ENCODE measurements at places on chromosomes 11 and 22.

- no peak for DNase-seq
These were observed 801.7 kb downstream of the BRD1 start for GRCh38 chr22:49025791-49026493.

- no peak for DNase-seq
These were observed 19.8 kb downstream of the EIF1AD start for GRCh38 chr11:65981972-65982823.

- no peak for DNase-seq
These were observed 115.2 kb upstream of the IGLL5 start for GRCh38 chr22:22772396-22772795.

DNA sequence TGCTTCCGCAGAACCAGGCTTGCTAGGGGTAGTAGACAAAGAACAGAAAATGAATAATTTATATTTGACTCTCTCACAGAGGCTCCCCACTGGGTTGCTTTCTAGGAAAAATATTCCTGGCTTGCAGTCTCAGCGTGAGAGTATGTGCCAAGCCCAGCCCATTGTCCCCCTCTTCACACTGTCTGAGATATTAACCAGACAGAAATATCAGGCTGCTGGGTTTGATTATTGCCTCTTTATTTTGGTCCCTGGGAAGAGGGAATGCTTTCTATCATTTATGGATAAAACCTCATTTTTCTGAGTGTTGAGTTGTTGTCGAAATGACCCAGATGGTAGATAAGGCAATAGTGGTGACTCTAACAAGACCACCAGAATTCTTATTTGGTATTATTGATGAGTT is 367.9 kb downstream of the METTL15 start:
- no peak for DNase-seq

DNA sequence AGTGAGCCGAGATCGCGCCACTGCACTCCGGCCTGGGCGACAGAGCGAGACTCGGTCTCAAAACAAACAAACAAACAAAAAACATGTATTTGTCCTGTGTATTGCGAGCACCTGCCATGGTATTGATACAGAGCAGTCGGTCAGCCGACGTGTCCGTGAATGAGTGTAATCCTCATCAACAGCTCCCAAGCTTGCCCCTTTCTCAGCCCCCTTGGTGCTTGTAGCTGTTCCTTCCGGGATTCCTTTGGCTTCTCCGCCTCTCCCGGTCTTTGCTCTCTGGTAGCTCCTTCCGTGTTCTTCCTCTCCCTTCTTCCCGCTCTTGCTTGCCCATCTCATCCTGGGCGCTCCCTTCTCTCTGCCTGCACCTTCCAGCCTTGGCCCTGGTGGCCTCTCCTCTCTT is 10.9 kb downstream of the ZNF74 start:
- DNase-seq, result no peak

GRCh38 chr11:97684486-97685439 is 1295.0 kb downstream of the JRKL start:
- no peak for DNase-seq

- no peak for DNase-seq
These were observed 9.0 kb upstream of the MARK2 start for GRCh38 chr11:63829823-63830489.
